Central memory CD8-positive, alpha-beta T cell (primary cell): ENCODE measurements at places on chromosomes 11 and 22.
A peak's percentile ranks its signal among the peaks of the same experiment; 100 is the strongest.

DNA sequence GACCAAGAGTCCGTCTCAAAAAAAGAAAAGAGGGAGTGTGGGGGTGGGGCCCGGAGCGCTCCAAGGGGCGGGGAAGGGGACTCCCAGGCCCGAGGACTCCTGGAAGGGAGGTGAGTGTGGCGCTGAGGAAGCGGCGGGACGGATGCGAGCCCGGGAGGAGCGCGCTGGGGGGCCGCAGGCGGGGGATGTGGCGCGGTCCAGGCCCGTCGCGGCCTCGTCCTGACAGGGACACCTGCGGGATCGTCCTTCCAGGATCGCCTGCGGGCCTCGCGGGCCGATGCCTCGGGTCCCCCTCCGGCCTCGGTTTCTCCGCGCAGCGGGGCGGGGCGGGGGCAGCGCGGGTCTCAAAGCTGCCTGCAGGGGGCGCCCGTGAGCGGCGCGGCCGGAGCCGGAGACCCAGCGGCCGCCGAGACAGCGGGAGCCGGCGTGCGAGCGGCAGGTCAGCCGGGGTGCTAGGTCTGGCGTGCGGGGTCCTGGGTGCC, 3.8 kb upstream of the ADORA2A start:
- peak overlapping the region; percentile 80 for H3K4me3 ChIP-seq
- peaks cover 25% of the 10 kb centered on the region for H3K36me3 ChIP-seq
- DNase-seq, result peak; percentile 37
- H3K27ac ChIP-seq, result peak overlapping the region; percentile 83

DNA sequence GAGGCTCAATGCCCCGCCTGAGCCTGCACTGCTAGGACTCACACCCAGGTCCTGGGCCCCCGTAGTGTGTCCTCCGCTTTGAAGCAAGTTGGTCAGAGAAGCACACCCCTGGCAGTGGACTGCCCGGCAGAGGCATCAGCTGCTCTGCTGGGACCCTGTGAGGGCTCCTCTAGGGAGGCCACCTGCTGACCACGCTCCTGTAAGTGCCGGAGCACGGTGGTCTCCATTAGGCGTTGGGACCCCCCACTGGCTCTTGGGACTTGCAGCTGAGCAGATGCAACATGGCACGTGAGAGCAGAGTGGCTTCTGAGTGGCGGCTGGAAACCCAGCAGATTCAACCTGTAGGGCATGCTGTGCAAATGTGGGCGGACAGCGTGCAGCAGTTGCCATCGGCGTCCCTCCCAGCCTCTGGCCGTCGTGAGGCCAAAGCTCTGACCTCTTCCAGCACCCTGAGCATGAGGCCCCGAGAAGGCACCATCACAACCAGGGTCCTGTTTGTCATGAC, 16.9 kb downstream of the MRGPRG start:
- H3K4me3 ChIP-seq, result no peak overlapping the region
- no peak for DNase-seq
- no peak overlapping the region for H3K27ac ChIP-seq
- no peaks in the 10 kb centered on the region for H3K36me3 ChIP-seq
- H3K27me3 ChIP-seq, result peaks cover 26% of the 10 kb centered on the region

DNA sequence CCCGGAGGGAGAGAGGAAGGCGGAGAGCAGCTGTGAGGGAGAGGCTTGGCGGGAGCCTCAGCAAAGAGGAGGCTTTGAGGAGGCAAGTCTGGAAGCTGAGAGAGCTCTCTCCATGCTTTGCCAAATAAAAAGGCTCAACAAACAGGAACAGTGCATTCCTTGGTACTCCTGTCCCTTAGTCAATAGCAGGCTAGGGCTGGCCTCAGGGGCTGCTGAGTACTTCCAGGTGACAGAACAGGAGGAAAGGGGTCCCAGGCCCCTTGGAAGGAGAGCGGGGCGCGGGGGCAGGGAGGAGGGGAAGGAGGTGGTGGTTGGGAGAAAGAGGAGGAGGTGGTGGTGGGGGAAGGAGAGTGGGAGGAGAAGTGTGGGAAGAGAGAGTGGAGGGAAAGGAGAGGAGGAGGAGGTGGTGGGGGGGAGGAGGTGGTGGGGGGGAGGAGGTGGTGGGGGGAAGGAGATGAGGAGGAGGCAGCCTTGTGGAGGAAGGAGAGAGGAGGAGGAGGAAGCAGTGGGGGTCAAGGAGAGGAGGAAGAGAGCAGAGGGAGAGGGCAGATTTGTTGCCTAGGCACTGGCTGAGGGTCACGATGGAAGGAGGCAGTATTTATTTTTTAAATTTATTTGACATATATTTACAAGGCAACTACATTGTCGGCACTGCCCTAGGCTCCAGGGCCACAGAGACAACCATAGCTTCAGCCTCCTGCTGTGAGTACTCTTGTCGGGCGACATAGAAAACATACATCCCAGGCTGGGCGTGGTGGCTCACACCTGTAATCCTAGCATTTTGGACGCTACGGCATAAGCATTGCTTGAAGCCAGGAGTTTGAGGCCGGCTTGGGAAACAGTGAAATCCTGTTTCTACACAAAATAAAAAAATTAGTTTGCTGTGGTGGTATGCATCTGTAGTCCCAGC, 74.2 kb upstream of the ZBED5 start:
- peaks cover 63% of the 10 kb centered on the region for H3K27me3 ChIP-seq
- peak overlapping the region; percentile 77 for H3K4me3 ChIP-seq
- peaks cover 1% of the 10 kb centered on the region for H3K36me3 ChIP-seq
- DNase-seq, result no peak
- H3K4me1 ChIP-seq, result peaks cover 14% of the 10 kb centered on the region

DNA sequence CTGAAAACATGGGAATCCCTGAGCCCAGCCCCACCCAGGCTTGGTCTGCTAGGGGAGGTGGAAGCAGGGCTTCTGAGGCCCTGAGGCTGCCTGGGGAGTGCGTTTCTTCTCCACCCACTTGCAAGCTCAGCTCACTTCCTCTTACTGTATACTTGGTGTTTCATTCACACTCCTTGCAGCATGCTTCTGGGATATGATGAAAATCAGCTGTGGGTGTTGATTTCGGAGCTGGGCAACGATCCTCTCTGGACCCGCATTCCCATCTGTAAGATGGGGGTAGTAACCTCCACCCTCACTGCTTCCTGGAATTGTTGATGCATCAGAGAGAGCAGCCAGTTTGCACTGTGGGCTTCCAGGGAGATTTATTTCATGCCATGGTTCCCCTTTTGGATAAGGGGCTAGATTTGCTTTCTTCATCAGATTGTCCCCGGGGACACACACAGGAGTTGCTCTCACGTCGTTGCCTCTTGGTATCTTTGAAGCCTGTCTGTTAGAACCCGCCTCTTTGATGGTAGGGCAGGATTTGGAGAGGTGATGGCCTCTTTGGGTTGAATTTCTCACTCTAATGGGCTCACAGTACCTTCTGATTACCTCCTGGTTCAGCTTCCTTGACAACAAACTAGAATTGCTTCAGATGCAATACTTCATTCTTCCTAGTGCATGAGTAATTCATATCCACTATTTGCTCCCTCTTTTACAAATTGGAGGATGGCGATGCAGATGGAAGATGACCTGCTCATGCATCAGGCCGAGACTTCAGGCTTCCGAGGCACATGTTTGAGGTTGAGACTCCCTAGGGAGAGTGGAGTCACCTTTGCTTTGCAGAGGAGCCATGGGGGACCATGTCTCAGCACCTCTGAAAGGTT, 40.4 kb downstream of the BCR start:
- peak overlapping the region; percentile 68 for H3K4me3 ChIP-seq
- peaks cover 100% of the 10 kb centered on the region for H3K4me1 ChIP-seq

DNA sequence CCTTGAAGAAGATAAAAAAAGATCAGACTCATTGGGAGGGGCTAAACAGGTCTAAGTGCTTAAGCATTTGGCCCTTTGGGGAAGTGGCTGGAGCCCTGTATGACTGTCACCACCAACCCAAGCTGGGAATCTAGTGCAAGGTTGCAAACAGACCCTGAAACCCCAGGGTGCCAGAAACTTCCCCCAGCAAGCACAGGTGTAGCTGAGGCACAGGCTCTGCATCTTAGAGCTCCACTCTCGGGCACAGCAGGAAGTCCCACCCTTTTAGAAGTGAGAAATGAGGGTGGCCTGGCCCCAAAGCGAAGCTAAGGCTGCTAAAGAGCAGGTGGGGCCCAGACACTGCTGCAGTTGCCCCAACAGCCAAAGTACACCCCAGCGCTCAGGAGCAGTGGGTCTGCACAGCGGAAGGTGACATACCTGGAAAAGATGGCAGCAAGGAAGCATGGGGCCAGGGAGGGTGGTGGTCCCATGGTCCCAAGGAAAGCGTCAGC, 5.8 kb upstream of the KDM2A start:
- peaks cover 4% of the 10 kb centered on the region for H3K36me3 ChIP-seq
- no peaks in the 10 kb centered on the region for H3K27me3 ChIP-seq
- peaks cover 18% of the 10 kb centered on the region for H3K4me1 ChIP-seq
- DNase-seq, result no peak
- peak overlapping the region; percentile 68 for H3K4me3 ChIP-seq
- peak overlapping the region; percentile 89 for H3K27ac ChIP-seq

GRCh38 chr11:111310723-111311122, 12.4 kb downstream of the POU2AF3 start:
- no peak overlapping the region for H3K27ac ChIP-seq
- no peak for DNase-seq
- peaks cover 84% of the 10 kb centered on the region for H3K27me3 ChIP-seq
- H3K4me1 ChIP-seq, result no peaks in the 10 kb centered on the region

GRCh38 chr11:17735818-17736578, 1.4 kb downstream of the KCNC1 start:
- no peak overlapping the region for H3K27ac ChIP-seq
- no peak overlapping the region for H3K4me3 ChIP-seq
- DNase-seq, result no peak
- H3K36me3 ChIP-seq, result no peaks in the 10 kb centered on the region
- H3K27me3 ChIP-seq, result peaks cover 43% of the 10 kb centered on the region

DNA sequence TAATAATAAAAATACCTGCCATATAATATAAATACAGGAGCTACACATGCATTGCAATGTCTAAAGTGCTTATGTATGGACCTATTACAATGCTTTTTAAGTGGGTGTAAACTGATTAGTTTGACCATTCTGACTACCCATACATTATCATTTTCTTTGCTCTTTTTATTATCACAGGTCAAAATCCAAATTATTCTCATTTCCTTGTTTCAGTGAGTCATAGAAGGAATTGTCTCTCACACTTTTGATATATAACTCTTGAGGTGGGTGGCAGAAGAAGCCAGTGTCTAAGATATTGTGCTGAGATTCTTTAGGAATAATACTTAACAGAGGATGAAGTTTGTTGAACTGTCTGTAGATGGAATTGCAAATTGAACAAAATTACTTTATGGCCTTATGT, 35.6 kb downstream of the GAS2 start:
- H3K27me3 ChIP-seq, result peaks cover 19% of the 10 kb centered on the region
- no peak overlapping the region for H3K4me3 ChIP-seq
- H3K27ac ChIP-seq, result no peak overlapping the region
- no peaks in the 10 kb centered on the region for H3K4me1 ChIP-seq
- no peaks in the 10 kb centered on the region for H3K36me3 ChIP-seq

GRCh38 chr11:12090061-12090591, 20.3 kb upstream of the MICAL2 start:
- H3K27ac ChIP-seq, result peak overlapping the region; percentile 94
- peaks cover 3% of the 10 kb centered on the region for H3K36me3 ChIP-seq
- peak overlapping the region; percentile 69 for H3K4me3 ChIP-seq
- no peak for DNase-seq
- no peaks in the 10 kb centered on the region for H3K27me3 ChIP-seq

- no peak overlapping the region for H3K4me3 ChIP-seq
- no peaks in the 10 kb centered on the region for H3K4me1 ChIP-seq
- H3K27me3 ChIP-seq, result peaks cover 92% of the 10 kb centered on the region
Observed at GRCh38 chr11:4560467-4560866, 15.5 kb downstream of the OR52M1 start.
